Renal cortical epithelial cell (primary cell): ENCODE measurements at places on chromosomes 2 and 18. TPM values are rescaled to one million over a fixed set of nuclear protein-coding genes. Genes with fewer than 3 reads are reported as not detected.
A peak's percentile ranks its signal among the peaks of the same experiment; 100 is the strongest.

GRCh38 chr18:2444201-2444875 lies 127.0 kb downstream of the METTL4 start:
- DNase-seq, result no peak

GRCh38 chr2:53880756-53881155 lies 21.0 kb upstream of the GPR75 start:
- DNase-seq, result peak; percentile 70

- DNase-seq, result no peak
These were observed 210.3 kb upstream of the GCFC2 start for GRCh38 chr2:75920859-75921551.

DNA sequence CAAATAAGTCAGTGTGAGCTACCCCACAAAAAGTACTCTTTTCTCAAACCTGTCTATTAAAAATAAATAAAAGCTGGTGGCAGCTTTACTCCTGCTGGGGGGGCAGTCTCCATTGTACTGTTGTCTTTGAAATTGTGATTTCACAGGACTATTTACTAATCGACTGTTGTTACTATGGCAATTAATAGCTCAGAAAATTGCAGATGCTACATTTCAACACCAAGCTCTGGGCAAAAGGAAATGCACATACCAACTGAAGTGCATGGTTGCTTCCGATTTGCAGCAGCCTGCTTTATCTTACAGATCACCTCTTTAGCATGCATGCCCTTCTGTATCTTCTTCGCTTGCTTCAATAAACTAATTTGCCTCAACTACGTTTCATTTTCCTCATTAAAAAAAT lies 117.6 kb upstream of the DAPL1 start:
- DNase-seq, result peak; percentile 30

DNA sequence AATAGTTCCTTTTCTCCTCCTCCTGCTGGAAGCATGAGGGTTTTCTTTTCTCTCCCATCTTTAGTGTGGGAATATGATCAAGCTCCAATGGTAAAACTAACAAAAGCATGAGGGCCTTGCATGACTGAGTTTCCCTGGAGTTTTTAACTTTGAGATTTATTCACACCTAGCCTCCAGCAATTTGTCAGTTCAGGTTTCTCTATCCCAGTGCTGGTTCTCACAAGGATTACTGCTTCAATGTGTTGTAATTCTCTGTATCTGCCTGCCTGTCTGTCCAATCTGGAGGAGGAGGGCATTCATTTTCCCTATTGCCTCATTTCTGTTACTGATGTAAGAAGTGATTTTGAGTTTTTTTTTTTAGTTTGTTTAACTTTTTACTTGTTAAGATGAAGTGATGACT lies 57.6 kb upstream of the RPRM start:
- DNase-seq, result peak; percentile 65

DNA sequence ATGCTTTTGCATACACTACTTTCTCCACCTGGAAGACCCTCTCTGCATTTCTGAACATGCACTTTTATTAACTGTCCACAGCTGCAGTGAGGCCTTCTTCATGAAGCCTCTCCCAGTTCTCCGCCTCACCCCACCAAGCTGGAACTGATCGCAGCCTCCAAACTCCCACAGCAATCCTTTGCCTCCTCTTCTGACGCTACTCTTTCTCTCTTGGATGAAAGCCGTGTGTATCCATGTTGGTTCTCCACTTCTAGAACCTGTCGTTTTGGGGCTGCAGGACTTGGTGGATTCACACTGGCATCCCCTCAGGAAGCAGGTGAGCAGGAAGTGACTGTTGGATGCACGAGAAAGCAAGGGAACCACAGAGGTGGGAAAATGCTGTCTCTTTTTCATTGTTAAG lies 288.6 kb downstream of the MYCN start:
- DNase-seq, result no peak

GRCh38 chr2:43452318-43452731 lies 143.5 kb downstream of the THADA start:
- no peak for DNase-seq

DNA sequence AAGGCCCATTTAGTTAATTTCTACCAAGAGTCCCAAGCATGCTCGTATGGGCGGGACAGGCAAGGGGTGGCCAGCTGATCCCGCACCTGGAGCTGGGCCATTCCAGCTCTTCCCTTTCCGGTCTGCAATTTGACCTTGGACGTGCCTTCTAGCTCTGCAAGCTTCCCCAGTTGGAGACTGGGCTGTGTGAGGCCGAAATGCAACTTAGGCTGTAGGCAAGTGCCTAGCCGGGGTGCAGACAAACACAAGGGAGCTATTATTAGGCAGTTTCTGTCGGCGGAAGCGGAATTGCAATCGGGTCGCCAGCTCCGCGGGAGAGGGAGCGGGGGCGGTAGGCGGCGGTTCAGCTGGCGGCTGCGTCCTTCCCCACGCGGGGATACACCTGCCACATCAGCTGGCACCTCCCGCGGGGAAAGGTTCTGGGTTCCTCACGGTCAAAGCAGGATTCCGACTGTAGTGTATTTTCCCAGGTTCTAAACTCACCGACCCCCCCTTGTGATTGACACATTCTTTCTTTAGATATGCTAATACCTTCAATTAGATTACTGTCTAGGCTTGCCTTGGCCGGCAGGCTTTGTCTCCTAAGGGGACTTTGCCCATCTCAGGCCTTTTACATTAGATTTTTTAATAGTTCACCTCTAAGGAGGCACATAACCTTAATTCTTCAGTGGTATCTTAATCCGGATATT lies 17.1 kb upstream of the ZNF532 start:
- no peak for DNase-seq

- DNase-seq, result peak; percentile 35
These were observed 5.8 kb downstream of the CUL3 start for GRCh38 chr2:224579411-224579810.

DNA sequence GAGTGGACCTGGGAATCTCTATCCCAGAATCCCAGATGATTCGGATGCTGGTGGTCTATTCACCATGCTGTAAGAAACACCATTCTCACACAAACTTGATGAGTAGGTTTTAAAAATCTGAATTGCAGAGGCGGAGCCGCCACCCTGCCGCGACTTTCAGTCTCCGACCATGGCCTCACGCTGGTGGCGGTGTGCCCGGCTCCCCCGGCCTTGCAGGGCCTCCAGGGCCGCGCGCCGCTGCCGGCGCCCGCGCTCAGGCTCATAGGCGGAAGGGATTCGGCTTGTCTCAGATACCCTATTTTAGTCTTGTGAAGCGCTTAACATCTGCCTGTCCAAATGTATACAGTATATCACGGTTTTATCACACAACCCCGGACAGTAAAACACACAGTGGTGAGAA lies 2.6 kb upstream of the PPM1B start:
- no peak for DNase-seq

DNA sequence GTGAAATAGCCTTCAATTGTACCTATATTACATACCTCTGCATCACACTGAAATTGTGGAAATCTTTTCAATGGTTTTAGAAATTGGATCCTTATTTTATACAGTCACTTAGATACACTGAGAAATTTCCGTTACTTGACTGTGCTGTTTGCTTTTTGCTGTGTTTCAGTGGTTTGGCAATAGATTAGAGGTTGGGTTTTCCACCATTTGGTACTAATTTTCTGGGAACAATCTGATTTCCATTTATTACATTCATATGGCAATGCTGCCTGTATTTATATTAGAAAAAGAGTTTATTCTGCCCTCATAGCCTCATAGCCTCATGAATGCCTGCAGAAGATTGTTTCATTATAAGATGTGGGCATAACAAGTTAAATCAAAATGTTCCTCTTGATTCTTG lies 285.0 kb downstream of the GULP1 start:
- DNase-seq, result no peak

DNA sequence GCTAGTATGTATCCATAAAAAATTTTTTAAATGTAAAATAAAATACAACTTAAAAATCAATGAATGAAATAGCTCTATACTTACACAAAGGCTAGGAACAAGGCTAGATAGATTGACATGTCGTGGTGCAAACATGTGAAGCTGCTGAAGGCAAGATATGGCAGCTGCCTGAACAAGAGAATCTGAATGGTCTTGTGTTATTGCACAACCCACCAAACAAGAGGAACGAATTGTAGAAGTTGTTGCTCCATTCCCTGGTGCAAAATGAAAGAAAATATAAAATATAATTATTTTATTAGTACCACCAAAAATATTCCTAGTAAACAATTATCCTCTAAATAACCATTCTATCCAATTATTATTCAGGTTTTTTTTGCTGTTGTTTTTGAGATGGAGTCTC lies 46.4 kb downstream of the HEATR5B start:
- DNase-seq, result no peak

- no peak for DNase-seq
These were observed 120.4 kb upstream of the DNAJC10 start for GRCh38 chr2:182595650-182596049.

DNA sequence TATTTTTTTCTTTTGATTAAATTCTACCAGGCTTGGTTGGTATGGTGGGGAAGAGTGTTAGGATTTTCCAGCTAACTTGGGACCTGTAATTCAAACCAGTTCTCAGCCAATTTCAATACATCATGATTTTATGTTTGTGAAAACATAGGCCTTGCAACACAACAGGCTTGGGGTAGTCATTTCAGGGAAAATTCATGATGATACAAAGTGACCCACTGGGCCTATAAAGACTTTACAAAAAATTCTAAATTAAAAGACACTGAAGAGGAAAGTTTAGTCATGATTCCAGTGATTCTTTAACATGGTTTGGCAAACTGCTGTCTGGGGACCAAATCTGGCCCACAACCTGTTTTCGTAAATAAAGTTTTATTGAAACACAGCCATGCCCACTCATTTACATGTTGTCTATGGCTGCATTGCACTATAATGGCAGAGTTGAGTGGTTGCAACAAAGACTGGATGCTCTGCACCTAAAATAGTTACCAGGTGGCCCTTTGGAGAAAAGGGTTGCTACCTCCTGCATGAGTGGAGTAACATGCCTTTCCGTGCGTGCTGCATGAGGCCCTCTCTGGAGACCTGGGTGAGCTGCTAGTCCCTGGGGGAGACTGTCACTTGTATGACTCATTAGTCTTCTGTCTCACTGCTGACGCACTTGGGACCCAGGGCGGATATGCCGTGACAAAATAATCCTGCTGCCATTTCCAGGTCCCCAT lies 73.6 kb downstream of the NPAS2 start:
- DNase-seq, result peak; percentile 64

GRCh38 chr2:172249334-172249733 lies 146.6 kb upstream of the DLX2 start:
- peak; percentile 19 for DNase-seq

DNA sequence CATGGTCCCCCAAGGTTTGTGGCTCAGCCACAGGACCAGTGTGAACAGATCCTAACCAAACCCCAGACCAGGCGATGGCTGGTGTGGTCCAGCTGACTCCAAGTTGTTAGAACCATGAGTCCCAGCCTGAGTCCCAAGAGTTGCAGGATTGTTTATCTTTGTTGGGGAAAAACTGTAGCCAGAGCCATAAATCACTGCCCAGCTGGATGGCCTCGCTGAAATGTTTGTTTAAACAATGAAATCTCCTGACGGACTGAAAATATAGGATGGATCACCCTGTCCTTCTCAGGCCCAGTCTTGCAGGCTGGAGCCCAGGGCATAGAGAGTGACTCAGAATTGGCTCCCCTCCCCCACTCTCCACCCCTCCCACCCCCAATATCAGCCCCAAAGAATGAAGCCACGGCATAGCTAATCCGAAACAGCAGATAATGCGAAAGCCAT lies 36.4 kb downstream of the PKDCC start:
- no peak for DNase-seq

DNA sequence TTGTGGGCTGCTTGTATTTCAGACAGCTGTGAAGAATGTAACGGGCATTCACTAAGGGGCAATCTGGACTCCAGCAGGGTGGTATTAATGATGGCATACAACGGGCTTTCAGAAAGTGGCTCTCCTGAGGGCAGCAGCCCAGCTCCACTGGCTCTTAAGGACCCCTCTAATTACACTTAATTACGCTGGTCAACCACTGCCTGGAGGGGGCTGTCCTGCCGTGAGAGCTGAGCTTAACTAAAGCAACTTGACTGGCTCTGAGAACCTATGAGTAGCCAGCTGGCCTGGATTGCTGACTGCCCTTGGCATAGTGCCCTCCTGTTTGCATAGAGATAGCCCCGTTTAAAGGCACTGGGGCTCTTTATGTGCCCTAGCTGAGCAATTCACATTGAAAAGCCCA lies 3.8 kb downstream of the LIPG start:
- peak; percentile 49 for DNase-seq

DNA sequence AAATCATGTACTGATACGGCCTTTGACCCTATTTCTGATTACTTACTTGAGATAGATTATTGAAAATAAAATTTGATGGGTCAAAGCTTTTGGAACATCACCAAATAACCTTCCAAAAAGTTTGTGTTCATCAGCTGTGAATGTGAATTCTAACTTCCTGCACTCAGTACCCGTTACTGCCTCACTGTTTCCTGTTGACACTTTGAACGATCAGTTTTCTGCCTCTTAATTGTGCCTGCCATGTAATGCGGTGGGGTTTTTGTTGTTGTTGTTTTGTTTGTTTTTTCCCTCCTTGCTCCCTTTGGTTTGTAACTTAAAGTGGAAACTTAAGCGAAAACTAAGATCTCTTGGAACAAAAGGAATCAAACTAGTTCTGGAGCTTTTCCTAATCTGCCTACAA lies 18.9 kb downstream of the ATG16L1 start:
- DNase-seq, result no peak

- peak; percentile 11 for DNase-seq
These were observed 104.2 kb downstream of the ZNF521 start for GRCh38 chr18:25247725-25248124.

DNA sequence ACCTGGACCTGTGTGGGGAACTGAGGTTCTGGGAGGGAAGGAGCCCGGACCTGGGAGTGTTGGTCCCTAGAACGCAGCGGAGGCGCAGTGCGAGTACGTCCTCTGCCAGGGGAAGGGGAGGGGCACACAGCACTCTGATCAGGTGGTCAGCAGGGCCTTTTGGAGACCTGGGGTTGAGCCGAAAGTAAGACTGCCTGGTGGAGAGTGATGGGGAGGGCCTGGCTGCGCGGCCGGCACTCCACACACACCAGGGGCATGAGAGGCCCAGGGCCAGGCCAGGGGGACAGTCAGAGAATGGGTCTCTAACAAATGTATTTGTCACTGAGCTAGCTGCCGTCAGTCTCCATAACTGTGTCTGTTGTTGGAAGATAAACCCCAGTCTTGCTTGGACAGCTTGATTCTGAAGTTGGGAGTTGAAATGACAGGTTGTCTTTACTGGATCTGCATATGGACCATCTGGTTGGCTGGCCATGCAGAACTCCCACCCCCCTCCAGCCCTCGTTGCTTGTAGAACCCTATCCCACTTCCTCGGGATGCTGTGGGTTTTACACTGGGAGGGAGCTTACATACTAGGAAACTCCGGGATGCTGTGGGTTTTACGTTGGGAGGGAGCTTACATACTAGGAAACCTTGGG lies 75.4 kb upstream of the NFATC1 start:
- no peak for DNase-seq

AQP4 gene
- total RNA-seq, result 2.1 and 2.6 TPM in 2 replicates

TSPYL6 gene
- not detected in 2 replicates for total RNA-seq

CFAP210 gene
- total RNA-seq, result 0.25 TPM in 1 of 2 replicates, not detected in the other

IRS1 gene
- total RNA-seq, result 7.3 and 34.0 TPM in 2 replicates

NEU2 gene
- not detected in 2 replicates for total RNA-seq

VWA3B gene
- not detected in 2 replicates for total RNA-seq

POTEF gene
- not detected in 2 replicates for total RNA-seq

DSG4 gene
- not detected in 2 replicates for total RNA-seq

STK39 gene
- 13.8 and 19.3 TPM in 2 replicates for total RNA-seq
